ENCODE measurements at places on chromosomes 3 and 15. TPM values are rescaled to one million over a fixed set of nuclear protein-coding genes. Genes with fewer than 3 reads are reported as not detected.

LINGO1 gene
- not detected for total RNA-seq

- no peak for DNase-seq
Measured at GRCh38 chr3:78957456-78957855, 810.3 kb downstream of the ROBO1 start.

PDZRN3 gene
- total RNA-seq, result not detected

DNA sequence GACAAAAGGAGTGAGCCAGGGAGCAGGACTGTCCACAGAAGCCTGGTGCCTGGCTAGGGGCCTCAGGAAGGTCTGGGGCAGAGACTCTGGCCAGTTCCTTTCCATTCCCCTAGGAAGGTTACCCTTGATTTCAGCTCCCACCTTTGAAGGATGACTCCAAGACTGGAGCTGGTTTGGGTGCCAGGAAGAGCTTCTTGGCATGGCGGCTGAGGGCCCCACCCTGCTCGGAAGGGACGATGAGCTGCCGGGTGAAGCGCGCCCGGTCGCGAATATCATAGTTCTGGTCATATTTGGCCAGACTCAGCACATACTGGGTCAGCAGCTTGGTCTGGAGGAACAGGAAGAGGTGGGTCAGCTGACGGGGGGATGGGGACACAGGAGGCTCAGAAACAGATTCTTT lies 19.4 kb upstream of the CPEB1 start:
- DNase-seq, result no peak

- no peak for DNase-seq
Measured at GRCh38 chr3:131535131-131535530, 32.4 kb upstream of the MRPL3 start.

Measured in activated CD8-positive, alpha-beta memory T cell treated with anti-CD3 and anti-CD28 coated beads, Interleukin-2, amount 10 ng/mL, durations not matched to agents 7 days and 5 days (primary cell).